Fibroblast of upper back skin (primary cell): ENCODE measurements at places on chromosomes 6 and 20.

GRCh38 chr20:53925651-53926401, 144.6 kb downstream of the BCAS1 start:
- no peak for DNase-seq

GRCh38 chr20:50588034-50588736, 78.0 kb downstream of the PTPN1 start:
- peak; percentile 43 for DNase-seq

DNA sequence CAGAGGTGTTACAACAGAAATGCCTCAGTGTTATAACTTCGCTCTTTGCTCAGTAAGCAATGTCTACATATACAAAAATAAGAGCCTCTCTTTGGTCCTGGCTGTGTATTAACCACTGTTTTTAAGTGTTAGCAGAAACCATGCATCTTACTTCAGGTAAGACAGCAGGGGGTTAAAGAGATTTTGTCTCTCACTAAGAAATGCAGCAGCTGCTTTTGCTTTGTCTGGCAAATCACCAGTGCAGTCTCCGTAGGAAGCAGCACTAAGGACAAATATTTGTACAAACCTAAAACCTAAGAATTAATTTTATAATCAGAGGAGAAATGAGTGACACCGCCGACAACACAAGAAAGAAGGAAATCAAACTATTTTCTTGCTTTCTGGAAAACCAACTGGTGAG, 758 bp downstream of the SMIM28 start:
- DNase-seq = no peak

DNA sequence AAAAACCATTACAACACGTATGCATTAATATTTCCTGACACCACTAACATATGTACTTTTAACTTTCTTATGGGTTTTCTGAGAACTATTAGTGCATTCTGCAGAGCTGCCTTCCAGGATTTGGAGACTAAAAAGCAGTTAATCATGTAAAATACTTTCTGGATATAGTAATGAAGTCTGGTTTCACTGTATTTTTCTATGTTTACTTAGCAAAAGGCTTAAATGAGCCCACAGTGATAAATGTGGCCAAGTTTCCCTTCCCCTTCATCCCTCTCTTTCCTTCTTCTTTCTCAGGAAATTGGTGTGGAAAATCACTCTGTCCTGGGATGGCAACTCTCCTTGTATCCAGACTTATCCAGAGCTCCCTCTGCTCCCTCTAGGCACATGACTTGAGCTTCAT, 29.7 kb upstream of the ENPP1 start:
- DNase-seq = peak; percentile 37

DNA sequence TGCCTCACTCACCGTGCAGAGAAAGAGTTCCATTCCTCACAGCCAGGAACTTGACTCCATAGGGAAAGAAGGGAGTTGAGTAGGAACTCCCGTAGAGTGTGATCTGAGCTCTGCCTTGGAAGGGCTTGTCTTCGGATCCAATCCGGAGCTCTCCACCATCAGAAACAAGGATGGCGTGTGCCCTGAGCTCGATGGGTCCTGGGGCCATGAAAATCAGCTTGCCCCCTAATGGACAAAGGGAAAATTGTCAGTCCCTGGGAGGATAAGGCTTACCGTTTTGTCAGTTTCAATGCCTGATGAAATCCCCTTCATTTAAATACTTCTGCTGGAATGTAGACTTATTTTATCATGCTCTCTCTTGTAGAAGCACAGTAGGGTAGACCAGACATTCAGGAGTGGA, 153.3 kb downstream of the PKHD1 start:
- DNase-seq = no peak

DNA sequence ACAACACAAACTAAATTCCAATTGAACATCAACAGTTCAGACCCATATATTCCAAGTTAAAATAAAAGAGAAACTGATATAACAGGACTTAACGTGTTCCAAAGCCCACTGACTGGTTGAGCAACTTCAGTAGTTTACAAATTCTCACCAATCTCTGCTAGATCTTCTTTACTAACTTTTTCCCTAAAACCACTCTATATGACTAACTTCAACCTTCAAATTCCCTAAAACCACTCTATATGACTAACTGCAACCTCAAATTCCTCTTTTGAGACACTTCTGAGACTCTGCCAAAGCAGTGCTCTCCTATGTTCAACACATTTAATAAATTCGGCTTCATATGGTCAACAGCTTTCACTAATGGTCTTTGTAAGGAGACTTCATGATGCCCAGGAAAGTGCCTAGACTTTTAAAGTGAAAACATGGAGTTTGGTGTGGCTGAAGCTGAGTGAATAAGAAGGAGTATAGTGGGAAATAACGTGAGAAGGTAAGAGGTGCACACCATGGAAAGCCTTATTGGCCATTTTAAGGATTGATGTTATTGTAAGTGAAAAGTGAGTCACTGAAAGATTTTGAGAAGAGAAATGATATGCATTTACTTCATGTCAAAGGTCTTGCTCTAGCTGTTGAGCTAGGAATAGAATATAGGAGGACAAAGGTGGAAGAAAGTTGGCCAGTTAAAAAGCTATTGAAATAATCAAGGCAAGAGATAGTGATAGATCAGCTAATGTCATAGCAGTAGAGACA, 134.0 kb upstream of the HCRTR2 start:
- DNase-seq = peak; percentile 98

DNA sequence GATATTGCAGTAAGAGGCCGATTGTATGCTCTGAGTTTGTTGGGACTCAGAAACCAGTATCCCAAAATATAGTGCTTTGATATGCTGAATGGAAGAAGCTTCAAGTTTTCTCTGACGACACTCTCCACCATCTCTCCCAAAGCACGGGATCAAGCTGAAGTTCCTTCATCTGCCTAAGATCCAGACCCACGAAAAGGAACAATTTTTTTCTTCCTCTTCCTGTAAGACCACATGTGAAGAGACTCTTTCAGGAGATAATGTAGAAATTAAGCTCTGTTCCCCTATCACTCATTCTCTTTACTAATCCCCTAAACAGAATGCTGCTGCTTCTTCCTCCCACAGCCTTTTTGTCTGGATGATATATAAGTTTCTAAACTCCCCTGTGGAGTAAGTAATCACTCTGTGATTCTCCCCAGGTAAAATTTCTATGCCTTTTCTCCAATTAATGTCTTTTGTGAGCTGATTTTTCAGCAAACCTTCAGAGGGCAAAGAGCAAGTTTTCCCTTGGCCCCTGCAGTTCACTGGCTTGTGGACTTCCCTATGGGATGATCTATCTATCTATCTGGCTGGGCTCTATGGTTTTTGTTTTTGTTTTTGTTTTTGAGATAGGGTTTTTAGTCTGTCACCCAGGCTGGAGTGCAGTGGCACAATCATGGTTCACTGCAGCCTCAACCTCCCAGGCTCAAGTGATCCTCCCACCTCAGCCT, 13.5 kb upstream of the PNRC1 start:
- no peak for DNase-seq
